ENCODE measurements at places on chromosomes 11 and 22.

GRCh38 chr11:126337126-126337473 is 18.4 kb upstream of the ST3GAL4 start:
- DNase-seq, result no peak

- DNase-seq, result no peak
These were observed 39.3 kb upstream of the TP53I11 start for GRCh38 chr11:44989831-44990566.

- DNase-seq, result no peak
These were observed 325.1 kb downstream of the DLG2 start for GRCh38 chr11:85301895-85302678.

DNA sequence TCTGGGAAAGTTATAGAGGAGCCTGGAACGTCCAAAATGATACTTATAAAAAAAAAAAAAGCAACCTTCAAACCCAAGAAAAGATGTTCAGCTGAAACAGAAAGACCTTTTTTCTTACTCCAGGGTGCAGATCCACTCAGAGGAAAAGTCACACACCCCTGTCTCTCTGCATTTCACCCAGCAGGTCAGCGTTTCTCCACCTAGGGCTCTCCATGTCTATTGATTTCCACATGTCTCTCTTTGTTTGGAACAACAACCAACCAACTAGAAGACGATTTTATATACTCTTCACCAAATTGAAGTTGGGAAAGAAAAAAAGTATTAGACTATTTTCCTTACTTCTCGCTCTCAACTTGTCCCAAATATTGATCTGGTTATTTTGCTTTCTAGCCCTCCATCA is 42.2 kb upstream of the BLID start:
- DNase-seq, result no peak

DNA sequence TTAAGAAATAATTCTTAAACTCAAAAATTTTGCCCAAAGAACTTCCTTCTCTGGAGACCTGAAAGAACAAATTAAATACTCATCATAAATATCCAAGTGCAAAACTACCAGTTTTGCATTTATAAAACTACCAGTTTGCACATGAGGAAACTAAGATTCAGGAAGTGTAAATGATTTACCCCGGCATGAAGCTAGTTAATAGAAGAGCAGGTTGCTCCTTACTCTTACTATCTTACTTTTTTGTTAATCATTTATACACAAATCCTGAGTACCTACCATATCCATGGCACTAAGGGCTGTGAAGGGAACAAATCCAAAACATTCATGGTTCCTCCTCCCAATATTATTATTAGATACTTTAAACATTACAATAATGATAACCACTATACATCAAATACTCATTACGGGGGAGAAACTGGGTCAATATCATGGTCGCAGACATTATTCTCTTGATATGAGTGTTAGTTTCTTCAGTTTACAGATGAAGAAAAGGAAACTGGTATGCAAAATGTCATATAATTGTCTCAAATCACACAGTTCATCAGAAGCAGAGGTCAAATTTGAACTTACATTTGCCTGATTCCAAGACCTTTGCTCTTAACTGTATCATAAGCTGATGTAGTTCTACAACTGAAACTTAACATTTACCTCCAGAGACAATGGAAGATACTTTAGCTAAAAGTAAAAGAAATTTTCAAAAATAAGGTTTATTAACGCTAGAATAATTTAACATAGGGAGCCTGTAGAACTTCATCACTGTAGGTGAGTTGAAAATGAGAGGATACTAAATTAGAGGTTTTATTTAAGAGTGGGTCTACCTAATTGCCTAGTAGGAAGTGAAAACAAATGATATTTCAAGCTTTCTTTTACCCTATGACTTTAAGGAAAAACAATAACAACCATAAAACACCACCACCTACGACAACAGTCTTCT is 74.5 kb downstream of the FAM76B start:
- DNase-seq, result no peak

DNA sequence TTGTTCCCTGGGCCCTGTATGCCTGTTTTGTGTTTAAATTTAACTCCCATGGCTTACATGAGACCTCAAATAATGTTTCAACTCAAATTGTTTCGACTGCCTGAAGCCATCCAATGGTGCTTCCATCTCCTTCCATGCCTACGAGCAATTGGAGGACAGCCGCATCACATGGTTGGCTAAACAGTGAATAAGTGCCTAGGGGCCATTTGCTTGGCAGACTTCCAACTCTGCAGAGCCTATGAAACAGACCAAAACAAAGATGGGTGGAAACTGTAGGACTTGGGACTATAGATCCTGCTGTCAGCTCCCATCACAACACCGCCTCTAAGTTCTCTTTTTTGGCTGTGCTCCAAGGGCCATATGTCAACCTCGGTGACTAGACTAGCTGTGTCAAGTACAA is 84.1 kb downstream of the PARVA start:
- no peak for DNase-seq

DNA sequence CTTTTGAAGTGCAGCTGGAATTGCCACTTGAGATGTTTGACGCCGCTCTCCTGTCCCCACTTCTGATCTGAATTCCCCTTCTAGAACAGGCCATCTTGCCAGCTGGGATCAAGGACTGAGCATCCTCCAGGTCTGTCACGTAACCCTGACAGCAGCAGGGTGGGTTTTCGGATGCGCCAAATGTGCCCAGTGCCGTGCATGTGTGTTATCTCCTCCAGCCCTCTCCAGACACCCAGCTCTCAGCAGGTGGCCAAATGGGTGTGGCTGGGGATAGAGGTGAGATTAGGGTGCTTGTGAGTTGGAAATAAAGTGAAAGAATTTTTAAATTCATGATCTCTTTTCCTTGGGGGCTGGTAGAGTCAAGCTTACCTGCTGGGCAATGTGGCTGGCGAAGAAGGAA is 3.3 kb downstream of the OSBP2 start:
- no peak for DNase-seq

GRCh38 chr22:32660292-32660691 is 141.2 kb upstream of the TIMP3 start:
- DNase-seq, result peak; percentile 52

DNA sequence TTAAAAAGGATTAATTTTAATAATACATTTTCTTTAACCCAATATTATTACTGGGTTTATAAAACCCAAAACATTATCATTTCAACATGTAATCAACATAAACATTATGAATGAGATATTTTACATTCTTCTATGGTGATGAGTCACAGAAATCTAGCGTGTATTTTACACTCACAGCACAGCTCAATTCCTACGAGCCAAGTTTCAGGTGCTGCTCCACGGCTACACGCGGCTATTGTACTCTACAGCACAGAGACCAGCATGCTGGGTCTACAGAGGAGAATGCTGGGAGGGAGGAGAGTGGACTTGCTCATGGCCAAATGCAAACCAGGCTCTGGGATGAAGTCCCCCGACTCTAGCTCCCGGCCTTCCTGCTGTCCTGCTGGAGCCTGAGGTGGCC is 72.0 kb upstream of the LMO1 start:
- DNase-seq, result no peak

DNA sequence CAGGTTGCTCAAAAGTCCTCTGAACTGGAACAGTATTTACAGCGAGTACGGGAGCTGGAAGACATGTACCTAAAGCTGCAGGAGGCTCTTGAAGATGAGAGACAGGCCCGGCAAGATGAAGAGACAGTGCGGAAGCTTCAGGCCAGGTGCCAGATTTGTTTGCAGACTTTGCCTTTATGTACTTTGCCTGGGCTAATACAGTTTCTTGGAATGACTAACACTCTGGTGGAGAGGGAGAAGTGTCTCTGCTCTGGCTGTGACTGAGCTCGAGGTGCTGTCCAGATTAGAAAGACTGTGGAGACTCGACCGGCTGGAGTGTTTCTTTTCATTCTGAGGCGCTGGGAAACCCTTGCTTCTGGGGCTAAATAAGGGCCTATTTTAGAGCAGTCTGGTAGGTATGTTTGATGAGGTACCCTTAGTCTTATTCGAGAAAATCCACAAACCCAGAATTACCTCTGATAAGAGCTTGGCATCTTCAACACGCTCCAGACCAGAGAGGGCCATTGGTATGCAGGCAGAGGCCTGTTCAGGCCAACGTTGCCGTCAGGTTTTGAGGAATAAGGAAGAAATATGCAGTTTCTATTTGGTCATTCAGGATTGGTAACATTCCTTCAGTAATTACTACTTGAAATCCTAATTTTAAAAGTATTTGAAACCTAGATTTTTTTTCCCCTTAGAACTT is 76.5 kb downstream of the SWAP70 start:
- DNase-seq, result no peak

DNA sequence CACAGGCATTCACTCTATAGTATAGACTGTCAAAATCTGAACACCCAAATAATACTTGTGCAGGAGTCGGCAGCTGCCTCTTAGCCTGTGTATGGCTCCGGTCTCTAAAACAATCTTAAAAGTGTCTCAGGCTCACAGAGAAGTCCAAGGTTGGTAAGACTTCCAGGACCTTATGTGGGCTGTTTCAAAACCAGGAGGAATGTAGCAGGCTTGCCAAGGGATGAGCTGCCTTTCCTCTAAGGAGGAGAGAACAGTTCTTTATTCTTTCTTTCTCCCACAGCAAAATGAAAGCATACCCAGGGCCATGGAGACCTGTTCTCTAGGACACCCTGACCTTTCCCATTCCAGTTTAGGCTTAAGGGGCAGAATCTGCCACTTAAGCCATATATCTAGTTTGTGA is 176.5 kb downstream of the TRPC6 start:
- DNase-seq, result no peak

DNA sequence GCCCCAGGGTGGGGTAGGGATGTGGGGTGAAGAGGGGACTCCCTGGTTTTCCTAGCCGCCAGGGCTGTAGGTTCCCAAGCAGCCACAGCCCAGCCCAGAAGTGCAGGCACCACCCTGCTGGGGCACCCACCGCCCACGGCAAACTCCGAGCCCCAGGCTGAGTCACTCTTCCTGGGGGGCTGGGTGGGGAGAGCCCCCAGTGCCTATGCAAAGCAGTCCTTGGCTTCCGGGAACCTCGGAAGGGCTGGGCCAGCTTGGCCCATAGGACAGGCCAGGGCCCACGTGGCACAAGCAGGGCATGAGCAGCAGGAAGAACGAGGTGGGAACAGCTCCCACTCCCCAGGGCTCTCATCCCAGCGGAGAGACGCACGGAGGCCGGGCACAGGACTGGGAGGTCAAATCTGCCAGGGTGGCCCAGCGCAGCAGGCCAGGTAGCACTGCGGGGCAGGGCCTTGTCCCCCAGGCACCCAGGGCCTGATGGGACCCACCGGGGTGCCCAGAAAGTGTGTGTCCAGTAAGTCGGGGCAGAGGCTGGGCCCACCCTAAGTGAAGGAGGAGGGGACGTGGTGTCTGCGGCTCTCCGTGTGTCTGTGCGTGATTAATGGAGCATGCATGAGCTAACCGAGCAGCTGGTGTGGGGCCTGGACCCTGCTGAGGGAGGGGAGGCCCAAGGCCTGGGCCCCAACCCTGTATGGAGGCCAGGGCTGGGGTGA is 4.6 kb upstream of the IL17REL start:
- DNase-seq, result peak; percentile 94

- no peak for DNase-seq
These were observed 768 bp upstream of the CDKN1C start for GRCh38 chr11:2886191-2886894.

DNA sequence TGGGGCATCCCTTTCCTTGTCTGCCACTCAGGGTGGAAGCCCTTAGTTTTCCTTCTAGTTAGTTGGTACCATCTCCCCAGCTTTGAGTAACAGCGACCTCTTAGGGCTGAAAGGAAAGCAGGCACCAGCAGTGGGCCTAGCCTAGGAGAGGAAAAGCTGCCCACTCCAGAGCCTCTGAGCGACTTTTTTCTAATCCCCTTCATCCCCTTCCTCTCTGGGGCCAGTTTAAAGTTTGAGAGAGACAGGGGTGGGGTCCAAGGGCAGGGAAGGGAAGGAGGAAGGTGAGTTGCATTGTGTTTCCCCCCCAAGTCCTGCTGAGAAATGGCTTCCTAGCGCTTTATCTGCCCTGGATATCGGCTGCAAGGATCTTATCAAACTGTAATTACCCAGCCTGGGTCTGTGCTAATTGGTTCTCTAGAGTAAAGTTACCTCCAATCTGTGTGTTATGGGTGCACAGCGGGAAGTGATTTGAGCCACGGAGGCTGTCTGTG is 573.9 kb upstream of the CADM1 start:
- no peak for DNase-seq
